Large intestine (tissue), 12 donors: ENCODE measurements at places on chromosomes 6 and 20.

GRCh38 chr20:47406849-47407682 is 50.6 kb upstream of the ZMYND8 start:
- no peak for DNase-seq

GRCh38 chr20:43458422-43458924 is 777 bp downstream of the SRSF6 start:
- no peak for DNase-seq

GRCh38 chr6:81938014-81938856 is 185.8 kb upstream of the TENT5A start:
- DNase-seq, result peak; percentile 95

DNA sequence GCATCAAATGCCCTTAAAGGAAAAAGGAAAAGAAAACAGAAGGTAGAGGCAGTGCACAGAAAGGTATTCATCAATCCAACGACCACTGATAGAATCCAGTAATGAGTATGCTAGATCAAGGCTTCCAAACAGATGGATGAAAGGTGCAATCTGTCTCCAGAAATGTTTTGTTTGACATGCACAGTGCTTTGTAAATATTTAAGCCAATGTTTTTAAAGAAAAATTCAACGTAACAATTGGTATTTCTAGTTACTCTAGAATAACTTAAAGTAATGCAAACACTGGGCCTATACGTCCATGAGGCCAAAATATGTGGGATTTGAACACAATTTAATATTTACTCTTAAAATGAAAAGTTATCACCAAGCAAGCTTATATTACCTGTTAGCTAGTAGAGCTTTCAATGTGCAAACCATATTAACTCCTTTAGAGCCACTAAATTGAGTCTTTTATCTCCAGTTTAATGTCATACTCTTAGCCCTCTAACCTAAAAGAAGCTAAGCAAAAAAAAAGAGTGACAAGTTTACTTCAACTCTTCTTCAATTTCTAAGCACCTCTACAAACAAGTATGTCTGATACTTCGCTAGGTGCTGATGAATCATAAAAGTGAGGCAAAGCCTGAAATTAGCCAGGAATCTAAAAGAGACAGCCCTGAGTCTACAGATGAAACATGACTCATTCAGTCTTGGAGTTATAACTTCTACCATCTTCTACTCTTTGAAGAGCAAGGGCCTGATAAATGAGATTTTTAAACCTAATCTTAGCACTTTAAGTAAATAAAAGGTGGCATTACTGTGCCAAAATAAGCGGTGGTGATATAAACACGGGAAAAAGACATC is 169.8 kb downstream of the PTPRK start:
- DNase-seq, result no peak

DNA sequence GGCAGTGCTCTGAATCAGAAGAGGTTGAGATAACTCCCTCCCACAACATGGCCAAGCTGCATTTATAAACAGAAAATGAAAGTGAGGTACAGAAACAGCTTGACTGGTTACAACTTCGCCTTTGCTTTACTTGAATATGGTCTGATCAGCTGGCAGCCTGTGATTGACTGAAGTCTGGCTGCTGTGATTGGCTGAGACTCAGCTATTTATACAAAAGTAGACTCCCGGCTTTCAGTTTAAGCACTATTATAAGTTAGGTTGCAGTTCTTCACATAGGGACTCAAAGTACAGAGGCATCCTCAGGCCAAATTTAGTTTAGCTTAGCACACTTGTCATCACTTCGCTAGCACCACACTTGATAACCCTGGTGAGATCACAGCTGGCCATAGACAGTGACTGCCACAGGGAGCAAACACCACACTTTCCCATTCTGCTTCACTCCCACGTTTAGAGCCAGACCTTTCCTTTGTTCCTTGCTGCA is 362.6 kb downstream of the EPM2A start:
- no peak for DNase-seq

DNA sequence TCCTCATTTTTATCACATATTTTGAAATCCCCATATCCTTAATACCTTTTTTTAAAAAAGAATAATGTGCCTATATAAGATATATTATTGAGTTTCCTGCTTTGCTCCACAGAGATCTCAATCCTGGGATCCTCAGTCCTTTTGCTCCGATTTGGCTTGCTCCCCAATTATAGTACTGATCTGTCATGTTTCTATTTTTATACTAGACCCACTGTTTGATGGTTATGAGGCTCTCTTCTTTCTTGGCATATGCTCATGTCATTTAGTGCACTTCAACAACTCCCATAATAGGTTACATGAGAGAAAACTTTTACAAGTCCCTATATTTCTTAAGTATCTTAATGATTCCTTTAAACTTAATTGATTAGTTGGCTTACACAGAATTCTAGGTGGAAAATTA is 958.5 kb upstream of the EPHA7 start:
- DNase-seq, result no peak

GRCh38 chr20:50762435-50763220 is 31.2 kb downstream of the PARD6B start:
- no peak for DNase-seq
